NT2/D1 (cell line): ENCODE measurements at places on chromosomes 1 and 21.

- DNase-seq = no peak
Observed at GRCh38 chr1:23699280-23700179, 7.9 kb downstream of the RPL11 start.

- DNase-seq = no peak
Observed at GRCh38 chr1:173181791-173182190, 25.3 kb downstream of the TNFSF4 start.

DNA sequence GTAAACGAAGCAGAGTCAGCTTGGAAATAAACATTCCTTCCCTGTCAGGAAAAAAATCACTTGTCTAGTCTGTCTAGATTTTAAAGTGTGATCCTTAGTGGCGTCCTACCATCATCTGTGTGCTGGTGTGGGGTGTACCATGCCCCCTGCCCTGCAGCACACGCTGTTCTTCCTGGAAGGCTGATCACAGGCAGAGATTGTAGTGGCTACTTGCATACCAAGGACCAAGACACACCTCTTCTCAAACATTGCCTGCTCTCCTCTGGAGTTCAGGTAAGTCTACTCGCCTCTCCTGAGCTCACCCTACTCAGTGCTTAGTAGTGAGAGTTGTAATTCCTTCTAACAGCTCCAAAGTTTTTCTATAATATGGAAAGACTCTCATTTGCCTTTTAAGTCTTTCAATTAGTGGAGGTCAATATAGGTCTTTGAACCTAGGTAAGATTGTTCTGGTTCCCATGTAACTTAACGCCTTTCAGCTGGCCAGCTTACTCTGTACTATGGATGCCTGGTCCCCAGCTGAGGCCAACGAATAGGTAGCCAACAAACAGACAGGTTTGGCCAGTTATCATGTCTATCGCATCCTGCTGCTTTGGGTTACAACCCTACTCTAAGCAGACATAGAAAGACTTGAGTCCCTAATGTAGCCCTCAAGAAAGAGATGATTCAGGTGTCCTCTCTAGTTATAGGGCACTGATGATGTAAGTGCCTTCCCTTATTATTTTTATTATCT is 55.4 kb downstream of the XCL1 start:
- DNase-seq = no peak

DNA sequence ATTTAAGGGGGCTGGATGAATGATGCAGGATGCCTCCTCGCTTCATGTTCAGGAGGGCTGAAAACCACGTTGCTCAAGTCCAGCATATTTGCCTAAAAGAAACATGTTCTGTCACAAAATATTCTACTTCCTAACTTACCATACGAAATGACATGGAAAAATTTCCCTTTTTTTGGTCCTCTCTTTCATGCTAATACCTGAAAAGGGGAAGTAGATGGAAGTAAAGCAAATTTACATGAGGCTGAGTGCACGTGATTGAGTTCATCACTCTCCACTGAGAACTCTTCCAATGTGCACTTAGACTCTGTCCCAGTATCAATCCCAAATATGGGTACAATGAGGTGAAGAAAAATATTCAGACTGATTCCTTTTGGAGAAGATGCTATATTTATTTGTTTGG is 23.0 kb downstream of the XCL2 start:
- DNase-seq = no peak

DNA sequence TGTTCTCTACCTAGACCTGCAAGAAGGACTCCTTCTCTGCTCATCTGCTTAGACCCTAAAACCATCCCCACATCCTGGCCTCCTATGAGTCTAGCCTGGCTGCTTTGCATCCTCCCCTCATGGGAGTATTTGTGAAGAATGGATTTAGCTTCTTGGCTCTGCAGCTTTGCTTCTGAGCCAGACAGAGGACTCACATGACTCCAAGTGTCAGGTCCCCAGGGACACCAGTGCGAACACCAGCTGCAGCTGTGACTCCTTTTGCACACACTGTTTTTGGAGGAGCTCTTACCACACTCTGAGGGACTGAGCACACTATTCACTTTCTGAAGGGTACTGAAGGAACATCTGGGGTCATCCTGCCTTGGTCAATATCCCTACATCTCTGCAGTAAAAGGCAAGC is 131.8 kb upstream of the SGIP1 start:
- no peak for DNase-seq

- DNase-seq = no peak
Observed at GRCh38 chr1:218401441-218401997, 56.4 kb downstream of the TGFB2 start.

GRCh38 chr21:33325222-33326067 is 675 bp downstream of the IFNAR1 start:
- peak; percentile 8 for DNase-seq

DNA sequence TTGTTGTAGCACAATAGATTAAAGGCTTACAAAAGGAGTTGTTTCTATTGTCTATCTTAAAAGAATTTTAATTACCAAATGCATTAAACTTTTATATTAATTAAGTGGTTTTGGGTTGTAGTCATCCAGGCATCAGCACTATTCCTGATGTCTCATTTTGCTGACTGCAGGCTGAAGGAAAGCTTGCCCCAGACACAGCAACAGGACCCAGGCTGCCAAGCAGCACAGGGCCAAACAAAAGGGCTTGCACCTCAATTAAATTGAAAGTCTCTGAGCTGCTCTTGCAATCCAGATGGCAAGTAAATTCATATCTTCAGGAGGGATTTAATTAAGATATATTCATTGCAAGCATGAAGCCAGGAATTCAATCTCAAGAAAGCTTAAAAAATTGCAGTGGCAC is 80.7 kb upstream of the CHODL start:
- no peak for DNase-seq

DNA sequence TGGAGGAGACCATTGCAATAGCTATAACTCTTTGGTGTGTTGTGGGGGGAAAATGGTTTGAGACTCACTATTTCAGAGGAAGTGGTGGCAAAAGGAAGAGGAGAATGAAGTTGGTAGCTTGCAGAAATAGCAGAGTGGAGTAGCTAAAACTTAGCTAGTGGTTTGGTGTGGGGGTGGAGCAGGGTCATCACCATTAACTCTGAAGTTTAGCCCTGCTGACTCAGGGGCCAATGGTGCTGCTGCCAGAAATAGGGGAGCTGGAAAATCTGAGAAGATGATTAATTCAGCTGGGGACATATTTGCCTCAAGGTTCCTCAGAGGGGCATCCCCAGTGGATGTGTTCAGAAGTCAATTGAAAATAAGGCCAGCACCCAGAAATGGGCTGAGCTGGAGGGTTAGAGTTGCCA is 65.4 kb downstream of the RUNX1 start:
- DNase-seq = no peak

DNA sequence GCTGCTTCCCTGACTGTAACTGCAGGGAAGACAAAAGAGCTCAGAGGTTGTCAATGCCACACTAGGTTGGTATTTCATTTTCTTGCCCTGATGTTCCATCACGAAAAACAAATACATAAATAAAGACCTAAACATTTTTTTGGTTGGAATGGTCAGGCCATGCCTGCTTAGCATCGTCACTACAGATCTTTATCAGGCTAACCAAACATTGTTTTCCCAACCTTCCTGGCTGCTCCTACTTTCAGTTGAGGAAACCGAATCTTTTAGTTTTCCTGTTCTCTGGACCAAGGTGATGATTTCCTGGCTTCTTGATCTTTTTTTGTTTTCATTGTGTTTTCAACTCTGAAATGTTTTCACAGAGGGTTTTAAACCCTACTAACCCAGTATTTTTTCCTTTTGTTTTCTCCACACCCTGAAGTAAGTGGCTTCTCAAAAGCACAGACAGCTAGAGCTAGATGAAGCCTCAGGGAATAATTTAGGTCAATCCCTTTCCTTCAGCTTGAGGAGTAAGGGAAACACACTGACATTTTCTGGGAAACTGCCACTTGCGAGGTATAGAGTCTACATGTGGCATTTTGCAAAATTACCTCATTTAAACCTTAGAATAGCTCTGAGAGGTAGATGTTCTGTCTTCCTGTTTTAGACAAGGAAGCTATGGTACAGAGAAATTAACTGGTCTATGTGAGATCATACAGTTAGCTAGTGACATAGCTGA is 67.2 kb upstream of the CNN3 start:
- no peak for DNase-seq

- no peak for DNase-seq
Observed at GRCh38 chr1:152441756-152442155, 27.7 kb upstream of the CRNN start.

- DNase-seq = peak; percentile 30
Observed at GRCh38 chr21:24895885-24896734, 711.2 kb downstream of the MRPL39 start.

- DNase-seq = no peak
Observed at GRCh38 chr21:41488080-41488479, 19.9 kb downstream of the TMPRSS2 start.

DNA sequence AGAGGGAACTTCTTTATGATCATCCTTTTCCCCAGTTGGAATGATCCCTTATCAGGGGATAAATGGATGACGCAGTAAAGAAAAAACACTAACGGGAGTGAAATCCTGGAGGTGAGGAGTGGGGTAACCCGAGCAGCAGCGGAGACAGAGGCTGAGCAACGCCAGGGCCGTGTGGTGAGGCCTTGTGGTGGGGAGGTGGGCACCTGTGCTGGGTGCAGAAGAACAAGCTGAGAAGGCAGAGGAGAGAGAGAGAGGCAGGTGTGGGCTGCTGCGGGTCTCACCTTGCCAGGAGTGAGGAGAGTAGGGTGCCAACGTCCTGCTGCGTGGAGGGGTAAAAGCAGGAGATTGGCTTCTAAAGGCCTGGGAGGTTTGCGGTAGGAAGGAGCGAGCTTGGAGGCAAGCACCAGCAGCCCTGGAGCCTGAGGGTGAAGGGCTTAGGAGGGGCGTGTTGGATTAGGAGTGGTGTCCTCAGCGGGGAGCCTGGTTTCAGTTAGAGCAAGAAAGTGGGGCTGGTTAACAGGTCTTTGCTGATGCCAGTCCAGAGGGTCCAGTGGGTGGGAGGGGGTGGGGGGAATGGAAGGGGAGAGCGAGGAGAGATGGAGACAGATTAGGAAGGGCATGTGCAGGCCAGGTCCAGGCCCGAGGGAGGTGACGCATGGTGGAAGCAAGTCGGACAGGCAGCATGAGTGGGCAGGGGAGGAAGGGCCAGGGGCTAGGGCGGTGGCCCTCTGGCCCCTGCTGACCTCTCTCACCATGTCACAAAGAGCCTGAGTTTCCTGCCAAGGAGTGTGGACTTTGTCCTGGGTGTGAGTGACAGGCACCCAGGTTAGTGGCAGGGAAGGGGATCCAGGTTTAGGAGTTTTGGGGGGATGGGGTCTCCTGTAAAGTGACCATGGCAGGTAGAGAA is 36.7 kb upstream of the LHX4 start:
- DNase-seq = no peak

DNA sequence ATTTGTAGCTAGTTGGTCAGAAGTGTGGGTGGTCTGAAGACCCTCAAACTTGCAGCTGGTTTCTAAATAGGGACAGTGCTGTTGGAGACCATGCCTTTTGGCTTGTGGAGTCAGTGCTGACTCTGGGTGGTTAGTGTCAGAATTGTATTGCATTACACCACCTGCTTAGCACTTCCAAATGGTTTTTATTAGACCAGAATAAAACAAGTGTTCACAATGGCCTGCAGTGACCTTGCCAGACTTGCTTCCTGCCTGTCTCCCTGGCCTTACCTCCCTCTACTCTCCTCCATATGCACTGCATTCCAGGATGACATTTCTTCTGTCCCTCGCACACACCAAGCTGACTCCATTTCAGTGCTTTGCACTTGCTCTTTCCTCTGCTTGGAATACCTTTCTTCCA is 72.7 kb upstream of the CNIH3 start:
- DNase-seq = no peak

- no peak for DNase-seq
Observed at GRCh38 chr1:32055416-32055815, 17.3 kb upstream of the TMEM39B start.

DNA sequence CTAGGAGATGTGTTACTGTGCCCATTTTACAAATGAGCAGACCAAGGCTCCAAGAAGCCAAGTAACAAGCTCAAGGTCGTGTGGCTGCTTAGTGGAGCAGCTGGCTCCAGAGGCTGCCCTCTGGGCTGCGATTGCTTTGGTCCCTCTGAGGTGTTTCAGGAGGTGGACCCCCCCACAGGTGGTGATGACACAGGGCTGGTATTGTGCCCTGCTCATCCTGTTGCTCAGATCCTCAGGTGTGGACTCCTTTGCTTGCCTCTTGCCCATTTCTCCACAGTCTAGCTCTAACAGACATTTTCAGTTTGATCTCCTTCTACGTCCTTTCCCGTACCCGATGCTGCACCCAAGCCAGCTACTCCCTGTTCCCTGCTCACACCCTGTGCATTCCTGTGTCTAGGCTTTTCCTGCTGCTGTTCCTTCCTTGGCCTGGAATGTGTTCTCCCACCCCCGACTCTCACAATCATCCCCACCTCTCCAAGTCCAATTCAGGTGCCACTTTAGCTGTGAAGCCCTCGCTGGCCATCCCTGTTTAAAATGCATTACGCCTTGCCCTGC is 28.1 kb upstream of the GRHL3 start:
- DNase-seq = no peak

GRCh38 chr1:186783193-186783592 is 45.6 kb upstream of the PLA2G4A start:
- no peak for DNase-seq

DNA sequence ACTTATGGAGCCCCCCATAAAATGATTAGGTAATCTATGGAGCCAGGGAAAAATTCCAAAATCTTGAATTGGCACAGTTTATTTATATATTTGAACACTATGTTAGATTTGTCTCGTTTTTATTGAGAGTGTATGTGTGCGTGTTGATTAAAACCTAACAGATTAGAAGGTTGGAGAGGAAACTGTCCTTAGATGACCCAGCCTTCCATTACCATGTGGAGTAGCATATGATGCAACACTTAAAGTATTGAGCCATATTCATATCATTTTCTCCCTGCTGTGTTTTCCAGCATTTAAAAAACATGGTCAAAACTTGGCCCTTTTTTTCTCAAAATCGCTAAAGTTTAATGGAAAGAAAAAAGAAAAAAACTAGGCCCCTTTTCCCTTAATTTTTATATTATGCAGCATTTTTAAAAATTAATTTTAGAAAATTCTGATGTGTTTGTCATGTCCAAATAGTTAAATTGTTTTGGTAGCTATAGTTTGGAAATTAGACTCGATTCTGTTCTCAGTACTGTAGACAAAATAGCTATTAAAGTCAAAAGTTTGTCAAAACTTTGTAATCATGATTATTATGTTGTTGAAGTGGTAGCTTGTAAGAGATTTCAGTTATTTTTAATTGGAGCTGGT is 2.3 kb downstream of the LRRC8D start:
- no peak for DNase-seq

- no peak for DNase-seq
Observed at GRCh38 chr1:246691622-246692495, 32.4 kb upstream of the SCCPDH start.

DNA sequence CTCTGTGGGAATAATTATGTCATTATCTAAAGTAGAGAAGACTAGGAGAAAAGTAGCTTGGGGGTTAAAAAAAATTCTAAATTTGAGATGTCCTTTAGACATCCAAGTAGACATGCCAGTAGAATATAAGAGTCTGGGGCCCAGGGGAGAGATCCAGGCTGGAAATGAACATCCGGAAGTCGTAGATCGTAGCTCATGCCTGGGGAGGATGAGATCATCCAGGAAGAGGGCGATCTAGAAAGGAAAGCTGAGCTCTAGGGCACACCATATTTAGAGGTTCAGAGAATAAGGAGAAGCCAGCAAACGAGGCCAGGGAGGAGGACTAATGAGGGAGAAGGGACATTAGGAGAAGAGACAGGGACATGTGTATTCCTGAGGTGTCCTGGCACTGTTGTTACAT is 12.2 kb downstream of the NGF start:
- DNase-seq = no peak
